Stimulated activated CD4-positive, alpha-beta T cell treated with anti-CD3 and anti-CD28 coated beads, Interleukin-2, amount 100 ng/mL, for 4 hours (primary cell): ENCODE measurements at places on chromosomes 5 and 9.
A peak's percentile ranks its signal among the peaks of the same experiment; 100 is the strongest.

GRCh38 chr5:159095866-159096242 lies 3.9 kb downstream of the EBF1 start:
- no peak for DNase-seq

- DNase-seq: no peak
These were observed 135.1 kb downstream of the SIL1 start for GRCh38 chr5:139062910-139063663.

DNA sequence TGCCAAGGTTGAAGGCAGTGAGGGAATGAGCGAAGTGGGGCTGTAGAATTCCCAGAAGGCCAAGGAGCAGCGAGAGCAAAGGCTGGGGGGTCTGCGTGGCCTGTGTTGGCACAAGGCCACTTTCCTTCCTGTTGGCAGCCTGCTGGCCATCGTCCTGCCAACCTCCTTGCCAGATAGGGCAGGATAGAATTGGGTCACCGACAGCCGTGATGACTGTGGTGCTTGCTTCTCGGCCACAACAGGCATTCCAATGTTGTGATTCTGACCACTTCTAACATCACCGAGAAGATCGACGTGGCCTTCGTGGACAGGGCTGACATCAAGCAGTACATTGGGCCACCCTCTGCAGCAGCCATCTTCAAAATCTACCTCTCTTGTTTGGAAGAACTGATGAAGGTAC lies 18.9 kb downstream of the TRIP13 start:
- DNase-seq: no peak

- DNase-seq: no peak
These were observed 2.2 kb downstream of the RACK1 start for GRCh38 chr5:181241393-181241975.

GRCh38 chr9:86800681-86801080 lies 146.6 kb downstream of the GAS1 start:
- DNase-seq: no peak

DNA sequence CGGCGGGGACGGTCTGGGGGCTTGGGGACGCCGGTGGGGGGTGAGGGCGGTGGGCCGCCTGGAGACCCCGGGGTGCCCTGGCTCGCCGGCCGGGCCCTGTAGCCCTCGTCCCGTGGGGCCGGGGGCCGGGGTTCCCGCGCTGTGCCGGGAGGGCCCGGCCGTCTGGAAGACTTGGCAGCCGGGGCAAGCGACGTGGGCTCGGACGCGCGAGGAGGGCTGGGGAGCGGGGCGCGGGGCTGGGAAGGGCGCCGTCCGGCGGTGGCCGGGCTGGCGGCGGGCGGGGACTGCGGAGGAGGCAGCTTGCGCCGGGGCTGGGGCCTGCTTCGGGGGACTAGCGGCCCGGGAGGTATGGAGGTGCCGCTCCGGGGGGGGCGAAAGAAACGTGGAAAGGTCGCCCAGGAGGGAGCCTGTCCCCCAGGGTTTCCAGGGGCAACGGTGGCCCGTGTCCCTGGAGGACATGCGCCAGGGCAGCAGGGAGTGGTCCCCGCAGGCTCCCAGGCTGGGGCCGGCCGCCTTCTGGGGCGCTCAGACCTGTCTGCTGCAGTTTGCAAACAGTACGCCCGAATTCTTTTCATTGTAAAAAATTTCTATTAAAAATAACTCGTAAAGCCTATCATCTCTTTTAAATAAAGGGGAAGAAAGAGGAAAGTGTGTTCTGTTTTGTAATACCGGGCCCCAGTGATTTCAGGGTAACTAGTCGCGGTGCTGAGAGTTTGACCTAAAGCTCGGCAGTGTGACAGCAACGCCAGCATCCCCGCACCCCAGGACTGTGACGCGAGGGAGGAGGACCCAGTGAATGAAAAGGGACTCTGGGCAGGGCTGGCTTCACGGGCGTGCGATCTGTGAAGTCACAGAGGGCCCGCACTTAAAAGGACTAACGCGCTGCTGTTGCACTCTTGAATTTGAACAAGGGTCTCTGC lies 752 bp upstream of the ANKH start:
- peak; percentile 40 for DNase-seq

GRCh38 chr9:78040726-78041125 lies 9.1 kb upstream of the GNAQ start:
- DNase-seq: no peak

DNA sequence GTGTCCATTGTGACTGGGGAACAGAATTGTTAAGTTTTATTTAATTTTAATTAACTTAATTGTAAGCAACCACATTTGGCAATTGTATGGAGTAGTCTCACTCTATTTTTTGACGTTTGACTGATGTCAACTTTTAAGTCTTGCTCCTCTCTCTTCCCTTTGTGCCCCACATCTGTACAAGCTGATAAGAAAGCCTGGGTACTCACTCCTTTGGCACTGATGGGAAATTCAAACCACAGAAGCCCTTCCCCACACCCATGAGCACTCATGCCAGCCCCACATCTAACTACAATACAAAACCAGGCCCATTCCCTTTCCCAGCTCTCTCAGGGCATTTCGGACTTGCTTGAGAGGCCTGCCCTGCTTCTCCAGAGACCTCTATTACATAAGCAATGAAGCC lies 451.5 kb upstream of the KIF2A start:
- no peak for DNase-seq

GRCh38 chr5:112921026-112921832 lies 798 bp downstream of the REEP5 start:
- peak; percentile 28 for DNase-seq

DNA sequence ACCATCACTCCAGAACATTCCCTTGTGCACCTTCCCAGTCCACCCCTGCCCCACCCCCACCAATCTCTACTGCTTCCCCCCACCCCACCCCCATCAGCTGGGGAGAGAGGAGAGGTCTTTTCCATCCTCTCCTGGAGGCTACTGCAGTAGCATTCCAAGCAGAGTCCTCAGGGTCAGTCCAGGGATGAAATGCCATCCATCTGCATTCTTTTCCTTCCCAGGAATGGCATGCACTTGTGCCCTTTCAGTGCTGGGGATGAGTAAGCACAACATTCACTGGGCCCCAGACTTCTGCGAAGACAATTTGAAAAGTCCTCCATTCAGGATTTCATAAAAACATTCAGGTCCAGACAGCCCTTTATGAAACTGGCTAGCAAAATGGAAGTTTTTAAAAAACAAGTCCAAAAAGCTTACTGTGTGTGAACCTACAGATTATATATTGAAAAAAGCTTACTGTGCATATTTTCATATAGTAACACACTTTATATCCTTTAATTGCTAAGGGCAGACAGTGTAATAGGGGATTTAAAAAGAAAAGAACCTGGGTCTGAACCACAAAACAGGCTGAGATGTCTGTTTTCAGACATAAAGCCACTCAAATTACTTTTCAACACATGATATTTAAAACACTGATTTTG lies 50.0 kb upstream of the GOLPH3 start:
- DNase-seq: no peak

- DNase-seq: no peak
These were observed 699.9 kb upstream of the MEF2C start for GRCh38 chr5:89582768-89583339.

- no peak for DNase-seq
These were observed 10.3 kb downstream of the GOLPH3 start for GRCh38 chr5:32163785-32164184.

DNA sequence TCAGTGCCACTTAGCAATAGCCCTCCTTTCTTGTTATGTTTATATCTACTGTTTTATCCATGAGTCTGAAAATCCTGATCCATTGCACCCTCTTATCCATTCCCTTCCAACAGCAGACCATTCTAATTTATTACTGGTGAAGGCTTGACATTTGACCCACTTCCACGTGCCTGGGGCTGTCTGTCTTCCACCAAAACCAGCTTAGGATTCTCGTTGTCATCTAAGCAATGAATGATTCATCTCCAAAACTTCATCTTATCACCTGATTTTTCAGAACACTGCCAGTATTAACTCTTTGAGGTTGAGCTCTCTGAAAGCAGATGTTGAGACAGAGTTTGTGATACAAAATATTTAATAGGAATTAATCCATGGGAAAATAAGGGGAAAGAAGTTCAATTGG lies 277.8 kb upstream of the FBXL7 start:
- DNase-seq: no peak

GRCh38 chr9:13787234-13787833 lies 507.8 kb upstream of the MPDZ start:
- no peak for DNase-seq

- DNase-seq: peak; percentile 64
These were observed 29.0 kb downstream of the PTGES2 start for GRCh38 chr9:128098297-128099230.

DNA sequence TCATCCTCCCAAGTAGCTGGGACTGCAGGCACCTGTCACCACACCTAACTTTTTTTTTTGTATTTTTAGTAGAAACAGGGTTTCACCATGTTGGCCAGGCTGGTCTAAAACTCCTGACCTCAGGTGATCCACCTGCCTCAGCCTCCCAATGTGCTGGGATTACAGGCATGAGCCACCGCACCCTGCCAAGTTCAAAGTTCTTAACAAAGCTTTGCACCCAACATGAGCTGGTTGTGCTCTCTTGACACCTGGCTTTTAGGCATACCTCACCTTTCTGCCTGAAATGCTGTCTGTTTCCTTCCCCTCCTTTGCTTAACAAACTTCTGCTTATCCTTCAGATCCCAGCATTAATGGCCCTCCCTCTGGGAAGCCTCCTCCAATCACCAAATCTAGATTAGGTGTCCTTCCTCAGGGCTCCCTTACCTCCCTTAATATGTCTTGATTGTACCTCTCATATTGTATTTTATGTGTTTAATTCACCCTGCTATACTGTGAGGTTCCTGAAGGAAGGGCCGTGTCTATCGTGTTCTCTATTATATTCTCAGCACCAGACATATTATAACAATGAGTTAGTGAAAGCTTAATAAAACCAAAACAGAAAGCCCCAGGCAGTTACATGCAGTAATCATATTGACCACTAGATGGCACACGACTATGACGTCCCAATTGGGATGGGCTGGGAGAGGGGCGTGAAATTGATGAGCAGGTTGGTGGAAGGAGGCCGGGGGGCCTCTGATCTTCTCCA lies 62.9 kb upstream of the PPARGC1B start:
- DNase-seq: no peak

DNA sequence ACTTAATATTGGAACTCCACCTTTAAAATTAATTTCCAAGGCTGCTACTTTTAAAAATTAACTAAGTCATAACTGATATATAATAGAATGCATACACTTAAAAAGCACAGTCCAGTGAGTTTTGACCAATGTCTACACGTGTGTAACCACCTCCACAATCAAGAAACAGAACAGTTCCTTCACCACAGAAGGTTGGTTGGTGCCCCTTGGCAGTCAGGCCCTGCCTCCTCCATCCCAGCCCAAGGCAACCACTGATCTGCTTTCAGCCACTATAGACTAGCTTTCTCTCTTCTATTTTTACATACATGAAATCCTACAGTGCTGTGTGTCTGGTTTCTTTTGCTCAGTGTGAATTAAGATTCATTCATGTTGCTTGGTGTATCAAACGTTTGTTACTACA lies 215.2 kb downstream of the CRB2 start:
- DNase-seq: no peak

GRCh38 chr5:92678640-92679039 lies 902.4 kb downstream of the NR2F1-AS1 start:
- no peak for DNase-seq

GRCh38 chr9:77810047-77810446 lies 161.9 kb upstream of the GNA14 start:
- DNase-seq: no peak

- no peak for DNase-seq
These were observed 127.0 kb downstream of the RFK start for GRCh38 chr9:76267284-76267652.

DNA sequence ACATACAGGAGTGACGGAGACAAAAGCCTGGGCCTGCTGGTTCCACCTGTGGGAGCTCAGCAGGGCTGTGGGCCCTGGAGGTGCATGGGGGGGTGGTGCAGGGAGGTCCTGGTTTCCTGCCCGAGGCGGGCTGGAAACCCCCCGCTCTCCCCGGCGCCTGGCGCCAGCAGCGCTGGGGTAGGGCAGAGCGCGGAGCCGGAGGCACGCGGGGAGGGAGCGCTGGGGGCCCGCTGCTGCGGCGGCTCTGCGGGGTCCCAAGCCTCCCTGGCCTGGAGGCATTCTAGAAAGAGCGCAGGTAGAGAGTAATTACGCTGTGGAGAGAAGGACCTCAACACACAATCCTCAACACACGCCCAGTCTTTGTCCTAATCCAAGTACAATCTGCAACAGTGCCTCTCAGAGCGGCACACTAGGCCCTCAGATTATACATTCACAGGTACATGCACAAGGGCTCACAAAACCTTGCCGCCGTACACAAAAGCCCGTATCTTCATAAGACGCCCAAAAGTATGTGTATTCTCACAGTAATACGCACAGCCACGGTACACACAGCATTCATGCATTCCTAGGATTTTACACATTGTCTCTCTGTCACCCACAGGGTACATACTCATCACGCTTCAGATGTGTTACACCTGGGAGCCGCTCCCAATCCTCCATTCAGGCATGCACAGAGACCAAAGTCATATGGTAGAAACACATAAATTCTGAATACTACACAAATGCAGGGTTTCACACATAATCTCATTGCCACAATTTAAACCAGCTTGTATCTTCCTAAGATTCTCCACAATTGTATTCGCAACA lies 2.1 kb upstream of the HAND1 start:
- DNase-seq: no peak

DNA sequence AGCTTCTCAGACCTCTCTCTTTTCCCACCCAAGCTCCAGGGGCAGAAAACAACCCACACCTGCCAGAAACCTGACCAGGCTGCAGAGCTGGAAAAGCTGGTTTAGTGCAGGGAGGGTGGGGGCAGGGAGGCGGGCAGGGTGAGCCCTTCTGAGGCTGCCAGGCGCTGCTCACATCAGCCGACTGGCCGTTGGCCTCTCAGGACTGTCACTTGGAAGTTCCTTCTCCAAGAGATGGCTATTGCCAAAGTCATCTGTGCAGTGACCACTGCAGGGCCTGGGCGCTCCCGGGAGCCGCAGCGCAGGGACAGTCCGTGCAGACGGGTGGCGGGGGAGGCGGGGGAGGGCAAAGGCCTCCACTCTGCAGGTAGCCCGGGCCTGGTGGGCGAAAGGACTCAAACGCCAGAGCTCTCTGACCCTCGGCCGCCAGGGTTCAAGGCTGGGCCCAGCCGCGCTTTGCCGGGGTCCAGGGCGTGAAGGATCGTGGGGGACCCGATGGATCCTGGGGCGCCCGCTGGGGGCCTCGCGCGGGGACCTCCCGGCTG lies 205.0 kb upstream of the IER5L start:
- DNase-seq: no peak

DNA sequence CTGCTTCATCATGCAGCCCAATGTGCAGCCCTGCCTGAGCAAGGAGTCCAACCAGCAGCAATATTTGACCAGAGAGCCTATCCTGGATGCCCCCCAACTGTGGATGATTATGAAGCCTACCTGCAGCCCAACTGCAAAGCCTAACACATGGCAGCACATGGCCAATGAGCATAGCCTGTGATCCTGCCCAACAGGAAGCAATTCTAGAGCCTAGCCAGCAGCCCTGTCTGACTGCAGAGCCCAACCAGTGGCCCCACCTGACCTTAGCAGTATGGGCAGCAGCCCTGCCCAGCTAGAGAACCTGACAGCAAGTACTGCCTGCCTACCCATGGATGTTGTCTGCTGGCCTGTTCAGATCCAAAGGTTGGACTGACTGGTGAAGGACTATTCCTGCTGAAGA lies 97.3 kb upstream of the SH3GL2 start:
- no peak for DNase-seq
